ENCODE measurements at places on chromosomes 11 and 22.

- no peak for DNase-seq
Observed at GRCh38 chr22:41683616-41684015, 5.1 kb downstream of the SNU13 start.

DNA sequence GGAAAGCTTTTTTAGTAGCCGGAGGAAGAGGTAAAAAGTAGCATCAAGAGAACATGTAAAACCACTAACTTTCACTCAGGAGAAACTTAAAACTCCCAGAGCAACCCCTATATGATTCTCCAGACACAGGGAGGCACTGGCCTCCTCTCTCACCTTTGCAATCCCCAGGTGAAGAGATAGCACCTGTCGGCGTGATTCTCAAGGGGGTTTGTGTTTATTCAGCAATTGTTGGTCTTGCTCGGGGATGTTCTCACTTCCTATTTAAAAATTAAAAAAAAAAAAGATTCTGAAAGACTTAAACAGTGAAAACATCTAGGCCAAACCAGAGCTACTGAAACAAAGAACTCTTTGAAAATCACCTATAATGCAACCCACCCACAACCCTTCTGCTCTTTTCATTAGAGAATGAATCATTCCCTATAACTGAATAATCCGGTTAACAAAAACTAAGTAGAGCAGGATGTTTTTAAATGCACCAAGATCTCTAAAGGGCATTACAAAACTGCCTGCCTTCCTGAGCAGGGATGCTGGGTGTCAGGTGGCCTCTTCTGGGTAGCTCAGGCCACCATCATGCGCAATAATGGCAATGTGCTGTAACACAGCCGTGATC lies 24.9 kb downstream of the DHCR7 start:
- no peak for DNase-seq

DNA sequence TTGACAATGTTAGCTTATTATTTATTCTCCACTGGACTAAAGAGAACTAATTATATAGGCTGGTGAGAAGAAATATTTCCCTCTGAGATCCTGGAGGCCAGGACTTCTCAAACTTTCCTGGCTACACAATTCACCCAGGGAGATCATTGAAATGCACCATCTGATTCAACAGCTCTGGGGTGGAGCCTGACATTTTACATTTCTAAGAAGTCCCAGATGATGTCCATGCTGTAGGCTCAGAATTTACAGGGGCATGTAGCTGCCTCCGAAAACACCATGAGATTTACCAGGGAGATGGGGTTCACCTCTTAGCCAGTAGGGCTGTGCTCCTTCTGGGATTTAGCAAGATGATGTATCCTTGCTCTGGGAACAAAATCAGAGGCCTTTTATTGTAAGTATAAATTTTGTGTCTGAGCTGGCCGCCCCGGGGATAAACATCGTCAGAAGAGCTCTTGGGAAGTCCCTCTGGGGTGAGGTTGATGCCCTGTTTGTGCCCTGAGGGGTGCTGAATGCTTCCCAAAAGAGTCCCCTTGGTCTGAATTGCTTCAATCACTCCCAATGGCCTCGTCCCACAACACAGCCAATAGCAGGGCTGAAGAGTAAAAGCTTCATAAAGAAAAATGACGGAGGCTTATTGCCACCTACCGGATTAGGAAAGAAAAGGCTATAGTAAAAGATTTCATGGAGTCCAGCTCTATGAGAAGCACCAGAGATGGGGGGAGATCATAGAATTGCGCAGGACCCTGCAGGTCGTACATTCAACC lies 33.4 kb upstream of the API5 start:
- no peak for DNase-seq

- DNase-seq = no peak
Observed at GRCh38 chr11:14384338-14384737, 25.4 kb upstream of the RRAS2 start.

DNA sequence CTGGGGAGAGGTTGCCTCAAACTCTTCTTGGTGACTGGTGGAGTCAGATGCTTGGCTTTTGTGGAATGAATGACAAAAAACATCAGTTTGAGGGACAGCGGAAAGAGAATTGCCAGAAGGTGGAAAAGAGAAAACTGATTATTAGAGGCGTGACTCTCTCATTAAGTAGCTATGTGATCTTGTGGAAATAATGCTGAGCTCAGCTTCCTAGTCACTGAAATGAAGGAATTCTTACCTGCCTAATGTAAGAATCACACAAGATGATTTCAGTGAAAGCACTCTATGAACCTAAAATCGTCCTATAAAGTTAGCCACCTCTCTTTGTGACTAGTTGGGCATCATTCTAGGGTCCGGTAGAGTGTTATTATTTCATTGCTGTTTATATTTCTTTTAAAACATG lies 498.8 kb downstream of the TMEM135 start:
- no peak for DNase-seq

- DNase-seq = no peak
Observed at GRCh38 chr11:27610946-27611345, 89.3 kb downstream of the BDNF start.

GRCh38 chr22:19669570-19669969 lies 44.7 kb upstream of the SEPTIN5 start:
- no peak for DNase-seq

DNA sequence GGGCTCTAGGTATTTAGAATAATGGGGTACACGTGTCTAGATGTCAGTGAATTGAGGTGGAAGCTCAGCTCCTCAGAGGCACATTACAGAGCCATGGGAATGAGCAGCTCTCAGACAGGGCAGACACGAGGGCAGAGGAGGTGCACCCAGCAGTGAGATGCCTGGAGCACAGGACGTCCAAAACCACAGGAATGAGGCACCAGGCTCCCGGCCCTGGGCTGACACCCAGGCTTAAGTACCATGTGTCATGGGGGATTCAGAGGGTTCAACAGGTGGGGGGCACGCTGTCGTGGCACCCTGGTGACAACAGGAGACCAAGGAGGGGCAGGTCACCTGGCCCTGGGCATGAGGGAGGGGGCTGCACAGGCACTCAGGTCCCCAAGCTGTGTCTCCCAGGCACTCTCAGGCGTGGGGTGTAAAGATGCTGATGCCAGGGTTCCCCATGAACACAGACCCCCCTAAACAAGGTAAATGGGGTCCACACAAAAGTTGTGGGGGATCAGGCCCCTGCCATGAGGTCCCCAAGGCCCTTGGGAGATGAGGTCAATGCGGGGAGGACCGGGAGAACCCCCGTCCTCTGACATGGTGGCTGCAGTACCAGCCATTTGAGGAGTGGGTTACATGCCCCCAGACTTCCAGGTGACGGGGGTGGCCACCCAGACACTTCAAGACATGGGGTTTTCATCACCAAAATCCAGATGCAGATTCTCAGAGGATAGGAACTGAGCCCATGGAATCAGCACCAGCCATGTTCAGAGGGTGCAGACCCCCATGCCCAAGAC lies 5.6 kb upstream of the SYT8 start:
- DNase-seq = no peak

- DNase-seq = no peak
Observed at GRCh38 chr11:44765026-44765595, 38.3 kb downstream of the TSPAN18 start.

DNA sequence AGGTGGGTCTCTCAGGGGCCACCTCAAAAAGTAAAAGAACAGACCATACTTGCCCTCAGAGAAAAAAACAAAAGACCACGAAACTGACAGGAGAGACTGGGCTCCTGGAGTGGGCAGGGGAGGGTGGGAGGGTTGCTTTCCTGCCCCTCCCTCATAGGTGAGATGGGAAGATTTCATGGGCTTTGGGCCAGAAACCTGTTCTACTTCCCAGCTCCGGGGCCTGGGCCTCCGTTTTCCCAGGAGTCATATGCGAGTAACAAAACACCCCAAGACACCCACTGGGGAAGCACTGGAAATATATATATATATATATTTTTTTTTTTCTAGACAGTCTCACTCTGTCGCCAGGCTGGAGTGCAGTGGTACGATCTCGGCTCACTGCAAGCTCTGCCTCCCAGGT lies 31.6 kb downstream of the TTLL1 start:
- DNase-seq = no peak

DNA sequence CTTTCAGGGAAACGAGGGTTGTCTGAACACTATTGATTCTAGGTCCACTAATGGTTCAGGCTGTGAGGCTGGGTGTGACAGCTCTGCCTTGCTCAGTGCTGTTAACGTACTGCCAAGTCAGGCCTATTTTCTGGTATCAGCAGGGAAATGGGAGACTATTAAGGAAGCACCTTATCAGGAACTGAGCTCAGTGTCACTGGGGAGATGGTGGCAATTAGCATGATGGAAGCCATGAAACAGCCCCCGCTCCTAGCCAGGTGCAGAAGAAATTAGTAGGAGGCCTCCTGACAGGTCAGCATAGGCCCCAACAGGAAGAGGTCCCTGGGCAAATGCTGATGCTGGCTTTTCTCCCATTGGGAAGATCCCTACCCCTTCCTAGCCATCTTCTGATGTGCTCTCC lies 42.6 kb upstream of the LMO2 start:
- DNase-seq = no peak

DNA sequence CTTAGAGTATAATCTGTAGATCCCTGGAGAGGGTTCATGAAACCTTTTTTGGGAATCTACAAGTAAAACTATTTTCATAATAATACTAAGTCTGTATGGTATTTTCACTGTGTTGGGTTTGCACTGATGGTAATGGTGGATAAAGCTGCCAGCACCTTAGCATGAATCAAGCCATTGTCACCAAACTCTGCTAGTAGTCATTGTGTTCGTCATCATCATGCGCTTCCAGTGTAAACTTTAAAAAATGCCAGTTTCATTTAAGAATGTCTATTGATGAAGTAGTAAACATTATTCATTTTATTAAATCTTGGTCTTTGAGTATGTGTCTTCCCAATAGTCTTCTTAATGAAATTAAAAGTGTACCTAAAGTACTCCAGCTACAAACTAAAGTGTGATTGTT lies 15.0 kb downstream of the ALKBH3 start:
- DNase-seq = no peak

- no peak for DNase-seq
Observed at GRCh38 chr11:2662430-2663299, 37.1 kb downstream of the KCNQ1OT1 start.

DNA sequence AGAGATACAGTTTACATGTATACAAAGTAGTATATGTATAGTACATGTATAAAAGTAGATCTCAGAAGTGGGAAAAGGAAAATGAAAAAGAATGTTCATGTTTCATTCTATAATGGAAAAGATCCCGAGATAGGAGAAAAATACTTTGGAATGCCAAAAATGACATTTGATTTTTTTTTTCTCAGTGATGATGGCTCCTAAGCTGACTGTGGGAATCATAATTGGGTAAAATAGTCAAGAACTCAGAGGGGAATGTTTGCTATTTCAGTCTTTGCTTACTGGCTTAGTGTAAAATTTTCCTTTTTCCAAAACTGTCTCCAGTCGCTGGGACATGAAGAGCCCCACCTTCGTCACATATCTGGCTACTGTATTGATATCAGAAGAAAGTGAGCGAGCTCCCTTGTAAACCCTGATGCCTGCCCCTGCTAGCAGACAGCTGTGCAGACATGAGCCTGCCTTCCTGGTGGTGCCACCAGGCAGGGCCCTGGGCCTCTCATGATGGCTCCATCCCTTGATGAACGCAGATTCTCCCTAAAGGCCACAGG lies 944.6 kb downstream of the NTM start:
- DNase-seq = no peak

DNA sequence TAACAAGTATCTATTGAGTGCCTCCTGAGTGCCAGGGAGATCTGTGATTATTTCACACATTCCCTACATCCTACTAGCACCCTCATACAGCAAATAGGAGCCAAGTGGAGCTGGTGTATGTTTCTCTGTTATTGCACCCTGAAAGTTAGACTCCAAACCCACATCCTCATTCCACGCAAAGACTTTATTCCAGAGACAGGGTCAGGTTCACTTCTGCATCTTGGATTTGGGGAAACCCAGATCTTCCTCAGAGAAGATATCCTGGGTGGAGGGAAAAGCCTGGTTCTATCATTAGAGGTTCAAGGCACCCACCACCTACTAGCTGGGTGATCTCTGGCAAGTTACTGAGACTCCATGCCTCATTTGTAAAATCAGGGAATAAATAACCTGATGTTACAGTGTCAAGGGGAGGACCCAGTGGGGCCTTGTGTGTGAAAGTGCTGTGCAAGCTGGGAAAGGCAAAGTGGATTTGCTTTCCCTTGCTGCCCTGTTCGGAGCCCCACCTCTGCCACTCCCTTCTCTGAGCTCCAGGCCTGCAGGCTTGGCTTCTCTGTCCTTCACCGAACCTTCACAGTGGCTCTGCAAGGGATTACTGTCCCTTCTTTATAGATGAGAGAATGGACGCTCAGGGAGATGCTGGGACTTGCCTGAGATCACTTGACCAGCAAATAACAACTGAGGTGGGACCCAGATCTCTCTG lies 991 bp upstream of the SLCO2B1 start:
- no peak for DNase-seq

- DNase-seq = no peak
Observed at GRCh38 chr11:29312812-29313211, 704.0 kb downstream of the KCNA4 start.

GRCh38 chr22:21861264-21861848 lies 6.1 kb downstream of the MAPK1 start:
- no peak for DNase-seq

- DNase-seq = no peak
Observed at GRCh38 chr22:44956840-44957767, 52.7 kb downstream of the PHF21B start.

DNA sequence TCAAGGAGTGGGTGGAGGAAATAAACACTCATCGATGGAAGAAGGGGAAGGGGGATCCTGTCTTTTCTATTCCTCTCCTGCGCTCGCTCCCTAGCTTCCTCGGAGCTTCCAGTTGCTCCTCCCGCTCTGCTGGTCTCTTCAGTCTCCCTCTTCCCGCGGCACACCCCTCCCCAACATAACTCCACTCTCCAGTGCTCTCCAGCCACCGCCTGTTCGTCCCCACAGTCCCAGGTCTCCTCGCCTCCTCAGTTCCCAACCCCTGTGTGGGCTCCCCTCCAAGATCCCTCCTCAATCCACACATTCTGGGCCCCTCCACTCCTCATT lies 438 bp downstream of the ZW10 start:
- no peak for DNase-seq

DNA sequence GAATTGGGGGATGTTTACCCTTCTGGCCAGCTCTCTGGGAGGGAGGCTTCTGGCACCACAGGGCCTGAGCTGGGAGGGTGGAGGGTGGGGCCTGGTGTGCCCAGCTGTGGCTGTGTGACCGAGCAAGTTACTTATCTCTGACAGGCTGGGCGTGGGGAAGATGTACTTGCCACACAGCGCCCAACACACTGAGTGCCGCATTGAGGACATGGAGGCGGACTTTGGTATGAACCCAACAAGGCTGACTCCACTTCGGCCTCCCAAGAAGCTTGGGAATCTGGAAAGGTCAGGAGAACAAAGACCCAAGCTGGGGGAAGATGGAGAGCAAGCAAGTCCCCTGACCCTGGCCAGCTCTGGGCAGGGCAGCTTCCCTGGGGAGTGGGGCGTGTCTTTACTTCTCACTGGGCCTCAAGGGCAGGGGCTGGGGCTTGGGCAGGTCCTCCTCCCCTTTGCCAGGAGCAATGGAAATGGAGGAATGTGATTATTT lies 2.4 kb upstream of the MGAT3 start:
- no peak for DNase-seq

DNA sequence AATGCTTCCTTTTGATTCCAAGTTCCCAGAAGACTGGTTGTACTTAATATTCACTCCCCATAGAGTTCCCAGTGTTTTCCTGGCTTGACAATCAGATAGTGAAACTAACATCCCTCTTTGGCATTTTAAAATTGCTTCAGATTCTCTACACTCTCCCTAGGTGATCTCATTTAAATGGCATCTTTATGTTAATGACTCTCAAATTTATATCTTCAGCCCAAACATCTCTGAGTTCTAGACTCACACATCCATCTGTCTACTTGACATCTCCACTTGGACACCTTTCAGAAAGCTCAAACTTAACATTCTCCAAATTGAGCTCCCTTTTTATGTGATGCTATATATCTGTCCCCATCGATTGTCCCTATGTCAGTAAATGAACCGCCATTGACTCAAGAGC lies 232.0 kb downstream of the NTM start:
- no peak for DNase-seq

All from BJ (cell line).